Heart left ventricle (tissue), 16 donors: ENCODE measurements at places on chromosomes 3 and 15.

- no peak for DNase-seq
Observed at GRCh38 chr3:116226266-116226665, 219.0 kb downstream of the LSAMP start.

DNA sequence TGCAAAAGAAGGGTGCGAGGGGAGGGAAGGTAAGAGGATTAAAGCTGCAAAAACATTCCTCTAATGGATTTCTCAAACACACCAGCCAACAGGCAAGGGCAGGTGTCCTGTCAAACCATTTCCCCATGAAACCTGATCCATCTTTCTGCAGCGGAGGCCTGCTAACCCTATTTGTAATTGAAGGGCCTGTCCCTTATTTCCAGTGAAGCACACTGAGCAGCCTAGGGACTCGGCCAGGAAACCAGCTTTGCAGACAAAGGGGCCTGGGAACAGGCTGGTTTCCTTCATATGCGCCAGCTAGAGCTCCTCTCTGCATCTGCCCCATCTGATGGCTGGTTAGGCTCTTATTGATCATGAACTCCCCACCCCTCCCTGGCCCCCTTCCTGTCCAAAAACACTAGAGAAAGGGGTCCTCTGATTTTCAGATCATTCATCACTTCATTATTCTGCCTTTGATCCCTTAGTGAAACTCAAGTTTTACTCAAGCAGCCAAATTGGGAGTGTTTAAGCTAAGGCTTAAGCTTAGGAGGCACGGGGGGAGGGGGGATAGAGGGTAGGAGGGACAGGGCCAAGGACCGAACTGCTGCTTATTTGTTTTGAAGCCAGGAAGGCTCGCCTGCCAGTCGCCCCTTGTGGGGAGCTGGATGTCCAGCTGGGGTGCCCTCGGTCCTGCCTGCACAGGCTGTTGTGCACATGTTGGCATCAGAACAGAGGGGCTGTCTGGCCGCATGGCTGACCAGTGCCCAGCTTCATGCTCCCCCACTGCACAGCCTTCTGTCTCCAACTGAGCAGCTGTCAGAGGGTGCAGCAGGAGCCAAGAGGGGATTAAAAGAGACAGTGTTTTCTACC is 53.1 kb downstream of the BOC start:
- DNase-seq: no peak

DNA sequence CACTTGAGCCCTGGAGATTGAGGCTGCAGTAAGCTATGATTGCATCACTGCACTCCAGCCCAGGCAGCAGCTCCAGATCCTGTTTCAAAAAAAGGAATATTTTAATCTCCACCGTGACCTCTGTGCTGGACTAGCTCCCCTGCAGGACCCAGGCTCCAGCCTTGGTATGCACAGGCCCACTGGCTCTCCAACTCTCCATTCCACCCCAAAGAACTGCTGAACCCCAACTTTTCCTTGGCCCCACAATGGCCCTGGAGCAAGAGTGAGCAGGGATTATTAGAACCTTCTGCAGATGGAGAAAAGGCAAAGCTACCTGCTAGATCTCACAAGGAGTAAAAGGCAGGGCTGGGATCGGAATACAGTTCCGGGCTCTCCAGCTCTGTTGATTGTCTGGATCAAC is 32.8 kb upstream of the SFMBT1 start:
- no peak for DNase-seq

GRCh38 chr15:96790004-96790403 is 459.5 kb downstream of the NR2F2 start:
- no peak for DNase-seq

- DNase-seq: no peak
Observed at GRCh38 chr3:22587446-22587845, 615.7 kb upstream of the UBE2E2 start.

- peak; percentile 84 for DNase-seq
Observed at GRCh38 chr15:90315278-90315982, 36.7 kb upstream of the ZNF774 start.

DNA sequence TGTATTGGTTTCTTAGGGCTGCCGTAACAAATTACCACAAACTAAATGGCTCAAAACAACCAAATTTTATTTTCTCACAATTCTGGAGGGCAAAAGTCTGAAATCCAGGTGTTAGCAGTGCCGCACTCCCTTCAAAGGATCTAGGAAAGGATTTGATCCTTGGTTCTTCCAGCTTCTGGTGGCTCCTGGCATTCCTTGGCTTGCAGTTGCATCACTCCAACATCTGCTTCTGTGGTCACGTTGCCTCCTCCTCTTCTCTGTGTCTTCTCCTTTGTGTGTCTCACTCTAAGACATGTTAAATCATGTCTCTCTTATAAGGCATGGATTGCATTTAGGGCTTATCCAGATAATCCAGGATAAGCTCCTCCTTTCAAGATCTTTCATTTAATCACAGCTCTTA is 262.2 kb downstream of the MEX3B start:
- no peak for DNase-seq

- DNase-seq: peak; percentile 2
Observed at GRCh38 chr15:101028321-101028720, 109.2 kb downstream of the LRRK1 start.
